ENCODE measurements at places on chromosomes 2 and 18.
A peak's percentile ranks its signal among the peaks of the same experiment; 100 is the strongest.

DNA sequence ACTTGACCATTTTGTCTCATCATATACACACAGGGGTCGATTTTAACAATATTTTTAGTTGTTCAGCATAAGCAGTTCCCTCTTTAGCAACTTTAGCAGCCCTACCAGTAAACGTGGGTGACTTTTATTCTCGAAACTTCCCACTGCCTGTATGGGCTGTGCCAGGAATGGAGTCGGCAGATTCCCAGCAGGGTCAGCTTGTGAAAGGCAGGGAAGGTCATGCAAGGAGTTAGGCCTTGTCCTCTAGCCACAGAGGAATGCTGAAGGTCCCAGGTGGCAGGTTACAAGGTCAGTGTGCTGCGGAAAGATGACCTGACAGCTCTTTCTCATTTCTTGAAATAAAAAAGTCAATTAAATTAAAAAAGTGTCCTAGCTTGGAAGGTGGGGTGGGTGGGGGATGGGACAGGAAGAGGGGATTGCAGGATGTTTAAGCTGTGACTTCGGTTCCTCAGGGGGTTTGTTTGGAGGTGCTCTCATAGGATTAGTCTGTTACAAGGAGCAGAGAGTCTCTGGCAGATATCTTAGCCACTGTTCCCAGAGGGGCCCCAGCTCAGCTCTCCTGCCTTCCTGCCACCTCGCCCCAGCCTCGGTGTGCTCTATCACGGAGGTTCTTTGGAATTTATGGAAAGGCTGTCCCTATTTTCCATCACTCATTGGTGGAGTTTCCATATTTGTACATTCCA, 21.4 kb downstream of the DRC1 start:
- no peak for DNase-seq

GRCh38 chr2:98520806-98521205, 76.1 kb downstream of the INPP4A start:
- no peak for DNase-seq

DNA sequence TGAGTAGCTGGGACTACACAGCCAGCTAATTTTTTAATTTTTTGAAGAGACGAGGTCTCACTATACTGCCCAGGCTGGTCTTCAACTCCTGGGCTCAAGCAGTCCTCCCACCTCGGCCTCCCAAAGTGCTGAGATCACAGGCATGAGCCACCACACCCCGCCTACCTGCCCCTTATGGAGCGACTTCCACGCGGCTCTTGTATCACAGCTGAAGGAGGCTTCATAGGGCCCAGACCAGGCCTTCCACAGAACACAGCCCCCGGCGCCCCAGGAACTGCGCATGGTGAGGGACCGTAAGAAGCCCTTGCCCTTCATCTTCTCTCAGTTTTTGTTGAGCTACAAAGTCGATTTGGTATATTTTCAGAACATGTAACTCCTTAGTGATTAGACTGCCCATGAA, 220.3 kb downstream of the KLHL29 start:
- DNase-seq = no peak

GRCh38 chr18:69102959-69103358, 297.7 kb upstream of the DOK6 start:
- DNase-seq = no peak

GRCh38 chr18:10896851-10897250, 252.5 kb downstream of the PIEZO2 start:
- DNase-seq = no peak

- DNase-seq = no peak
These were observed 521.7 kb upstream of the SPHKAP start for GRCh38 chr2:228703152-228703551.

GRCh38 chr2:227612546-227613271, 1.9 kb downstream of the SCYGR3 start:
- no peak for DNase-seq

DNA sequence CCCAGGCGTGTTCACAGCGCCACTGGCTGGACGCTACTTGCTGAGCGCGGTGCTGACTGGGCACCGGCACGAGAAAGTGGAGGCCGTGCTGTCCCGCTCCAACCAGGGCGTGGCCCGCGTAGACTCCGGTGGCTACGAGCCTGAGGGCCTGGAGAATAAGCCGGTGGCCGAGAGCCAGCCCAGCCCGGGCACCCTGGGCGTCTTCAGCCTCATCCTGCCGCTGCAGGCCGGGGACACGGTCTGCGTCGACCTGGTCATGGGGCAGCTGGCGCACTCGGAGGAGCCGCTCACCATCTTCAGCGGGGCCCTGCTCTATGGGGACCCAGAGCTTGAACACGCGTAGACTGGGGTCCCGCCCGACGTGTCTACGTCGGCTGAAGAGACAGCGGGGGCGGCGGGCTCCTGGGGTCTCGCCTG, 891 bp upstream of the KHK start:
- DNase-seq = no peak

DNA sequence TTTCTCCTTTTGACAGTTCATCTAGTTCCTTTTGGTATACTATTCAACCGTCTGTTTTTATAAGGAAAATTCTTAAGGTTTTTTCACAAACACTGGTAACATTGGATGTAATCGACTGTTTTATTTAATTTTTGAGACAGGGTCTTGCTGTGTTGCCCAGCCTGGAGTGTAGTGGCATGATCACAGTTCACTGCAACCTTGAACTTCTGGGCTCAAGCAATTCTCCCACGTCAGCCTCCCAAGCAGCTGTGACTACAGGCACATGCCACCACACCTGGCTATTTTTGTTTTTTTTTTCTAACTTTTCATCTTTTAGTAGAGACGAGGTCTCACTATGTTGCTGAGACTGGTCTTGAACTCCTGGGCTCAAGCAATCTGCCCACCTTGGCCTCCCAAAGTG, 104.4 kb upstream of the DNMT3A start:
- no peak for DNase-seq

- DNase-seq = no peak
These were observed 53.6 kb upstream of the ATP8B1 start for GRCh38 chr18:57856557-57857280.

GRCh38 chr18:11392292-11392691, 217.1 kb upstream of the SLC35G4 start:
- peak; percentile 30 for DNase-seq

DNA sequence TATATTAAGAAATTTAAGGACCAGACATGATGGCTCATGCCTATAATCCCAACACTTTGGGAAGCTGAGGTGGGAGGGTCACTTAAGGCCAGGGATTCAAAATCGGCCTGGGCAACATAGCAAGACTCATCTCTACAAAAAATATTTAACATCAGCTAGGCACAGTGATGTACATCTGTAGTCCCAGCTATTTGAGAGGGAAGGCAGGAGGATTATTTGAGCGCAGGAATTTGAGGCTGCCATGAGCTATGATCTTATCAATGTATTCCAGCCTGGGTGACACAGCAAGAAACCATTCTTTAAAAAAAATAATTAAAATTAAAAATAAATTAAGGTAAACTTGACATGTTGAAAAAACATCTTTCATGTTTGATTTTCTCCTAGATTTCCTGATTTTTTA, 564.2 kb downstream of the MBD2 start:
- DNase-seq = no peak

- no peak for DNase-seq
These were observed 594 bp downstream of the RAD51AP2 start for GRCh38 chr2:17517481-17518211.

DNA sequence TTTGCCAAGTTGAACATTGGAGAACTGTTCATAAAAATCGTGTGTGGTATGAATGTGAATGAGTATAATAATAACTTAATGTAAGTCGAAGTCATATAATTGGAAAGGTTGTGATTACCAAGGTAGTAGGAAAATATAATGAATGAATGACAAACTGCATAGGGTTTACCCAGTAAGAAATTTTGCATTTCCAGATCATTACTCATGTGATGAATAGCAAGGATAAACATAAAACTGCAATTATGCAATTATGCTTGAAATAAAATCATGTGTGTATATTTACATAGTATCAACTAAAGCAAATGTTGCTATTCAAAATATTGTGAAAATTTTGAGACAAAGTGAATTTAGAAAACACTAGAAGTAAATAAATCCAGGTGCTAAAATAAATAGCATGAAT, 1108.7 kb upstream of the TMEFF2 start:
- no peak for DNase-seq

DNA sequence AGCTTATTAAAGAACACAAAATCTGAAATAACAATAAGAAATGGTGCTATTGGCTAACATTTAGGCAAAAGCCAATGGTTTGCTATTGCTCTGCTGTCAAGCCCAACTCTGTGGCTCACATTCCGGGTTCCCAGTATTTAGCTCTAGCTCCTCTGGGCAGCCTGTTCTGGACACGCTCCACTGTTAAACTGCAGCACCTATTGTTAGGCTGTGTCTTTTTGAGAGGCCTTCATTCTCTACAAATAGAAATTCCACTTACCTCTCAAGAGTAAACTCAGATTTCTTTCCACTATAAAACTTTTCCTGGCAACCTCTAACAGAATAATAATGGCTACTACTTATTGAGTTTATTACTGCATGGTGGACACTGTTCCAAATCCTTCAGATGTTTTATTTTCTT, 3.7 kb upstream of the KLHL14 start:
- DNase-seq = no peak

DNA sequence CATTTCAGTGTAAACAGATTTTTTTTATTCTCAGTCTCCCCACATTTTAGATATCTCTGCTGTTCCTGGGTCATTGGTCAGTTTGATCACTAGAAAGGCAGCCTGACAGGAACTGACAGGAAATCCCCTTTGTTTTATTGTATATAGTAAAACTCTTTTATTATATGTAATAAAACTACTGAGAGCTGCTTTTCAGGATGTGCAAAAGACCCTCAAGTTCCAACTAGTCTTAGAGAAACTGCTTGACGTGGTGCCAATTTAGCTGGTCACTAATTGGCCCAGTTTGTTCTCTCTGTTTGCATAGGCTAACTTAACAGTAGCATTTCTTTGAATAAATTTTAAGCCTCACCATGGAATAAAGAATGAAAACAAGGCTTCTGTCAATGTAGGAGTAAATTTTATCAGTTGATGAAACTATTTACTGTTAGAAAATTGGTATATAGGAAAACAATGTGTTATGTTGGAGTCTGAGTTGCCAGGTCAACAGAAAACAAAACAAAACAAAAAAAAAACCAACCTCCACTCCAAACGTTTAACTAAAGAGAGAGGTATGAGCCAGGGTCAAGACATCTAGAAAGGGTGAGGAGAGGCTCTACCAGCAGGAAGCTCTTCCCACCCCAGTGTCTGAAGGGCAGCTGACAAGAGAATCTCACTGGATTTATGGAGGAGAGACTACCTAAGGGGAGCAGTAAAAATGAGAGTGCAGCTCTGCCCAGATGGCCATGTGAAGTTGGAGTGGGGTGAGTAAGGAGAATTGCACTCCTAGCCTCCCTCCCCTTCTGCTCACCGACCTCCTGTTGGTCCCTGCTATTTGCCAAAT, 184.6 kb downstream of the ST6GAL2 start:
- DNase-seq = no peak

DNA sequence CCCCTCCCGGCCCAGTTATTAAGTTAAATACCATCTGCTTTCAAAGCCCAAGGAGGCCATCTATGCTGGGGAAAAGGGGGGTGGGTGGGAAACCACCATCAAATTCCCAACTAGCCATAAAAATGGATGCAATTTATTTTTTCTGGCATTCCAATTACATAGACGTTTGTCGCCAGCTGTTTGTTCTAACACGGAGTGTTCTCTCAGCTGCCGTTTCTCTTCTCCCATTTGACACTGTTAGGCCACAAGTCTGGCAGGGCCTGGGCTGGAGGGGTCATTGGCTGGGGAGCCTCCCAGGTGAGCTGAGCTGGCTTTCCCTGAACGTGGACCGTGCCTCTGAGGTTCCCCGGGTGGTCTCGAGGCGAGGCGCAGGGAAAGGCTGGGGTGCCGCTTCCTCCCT, 16.6 kb downstream of the ATOH8 start:
- DNase-seq = no peak

DNA sequence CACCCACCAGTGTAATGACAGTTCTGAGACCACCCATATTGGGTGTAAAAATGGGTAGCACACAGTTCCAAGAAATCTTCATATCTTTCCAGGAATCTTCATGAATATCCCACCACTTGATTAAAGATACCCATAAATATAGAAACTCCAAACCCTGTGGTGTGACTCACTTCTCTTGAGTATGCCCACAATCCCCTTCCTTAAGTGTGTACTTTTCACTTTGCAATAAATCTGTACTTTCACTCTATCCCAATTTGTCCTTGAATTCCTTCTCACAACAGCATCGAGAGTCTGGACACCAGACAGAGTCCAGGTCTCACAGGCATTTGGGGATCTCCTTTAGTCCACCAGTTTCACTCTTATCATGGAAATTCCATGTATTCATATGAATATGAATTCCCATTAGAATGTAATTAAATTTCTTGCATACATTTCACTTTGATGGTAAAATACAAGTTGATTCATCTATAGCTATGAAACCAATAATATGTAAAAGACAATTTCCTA, 287.0 kb upstream of the SESTD1 start:
- DNase-seq = no peak

DNA sequence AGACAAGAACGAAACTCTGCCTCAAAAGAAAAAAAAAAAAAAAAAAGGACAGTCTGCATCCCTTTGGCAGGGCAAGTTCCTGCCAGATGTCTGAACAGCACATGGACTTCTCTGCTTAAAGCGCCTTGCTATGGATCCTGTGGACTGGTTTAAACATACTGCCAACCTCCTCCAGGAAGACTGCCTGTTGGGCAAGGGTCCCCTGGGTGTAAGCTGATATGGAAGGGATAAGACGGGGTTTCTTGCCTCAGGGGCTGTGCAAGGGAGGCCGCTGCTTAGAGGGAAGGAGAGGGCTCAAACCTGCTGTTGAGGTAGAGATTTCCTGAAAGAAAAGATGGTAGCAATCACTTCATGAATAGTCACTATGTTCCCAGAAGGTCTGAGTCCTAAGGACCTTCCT, 22.2 kb downstream of the SKA1 start:
- no peak for DNase-seq

DNA sequence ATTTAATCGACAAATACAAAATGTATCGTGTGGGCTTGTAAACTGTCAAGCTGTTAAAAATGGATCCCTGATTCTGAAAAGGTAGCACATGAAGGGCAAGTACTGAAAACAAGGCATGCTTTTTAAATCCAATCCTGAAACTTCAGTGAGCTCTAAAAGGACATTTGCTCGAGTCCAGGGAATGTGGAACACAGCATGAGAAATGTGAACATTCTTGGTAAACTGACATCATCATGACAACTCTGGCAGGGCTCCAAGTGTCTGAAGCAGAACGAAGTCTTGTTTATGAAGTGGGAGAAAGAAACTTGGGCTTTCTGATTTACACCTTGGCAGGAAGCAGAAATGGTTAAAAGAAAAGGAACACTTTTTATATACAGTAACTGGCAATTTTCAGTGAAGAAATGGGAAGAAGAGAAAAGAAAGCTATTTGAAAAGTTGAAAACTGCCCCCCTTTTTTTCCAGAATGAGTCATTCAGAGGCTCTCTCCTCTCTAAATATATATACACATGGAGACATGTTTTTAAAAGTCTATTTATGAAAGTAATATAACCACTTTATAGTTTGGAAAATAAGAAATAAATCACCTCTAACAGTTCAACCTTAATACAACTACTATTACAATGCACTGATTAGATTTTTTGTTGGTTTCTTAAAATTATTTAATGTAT, 120.8 kb downstream of the GAREM1 start:
- peak; percentile 99 for DNase-seq

DNA sequence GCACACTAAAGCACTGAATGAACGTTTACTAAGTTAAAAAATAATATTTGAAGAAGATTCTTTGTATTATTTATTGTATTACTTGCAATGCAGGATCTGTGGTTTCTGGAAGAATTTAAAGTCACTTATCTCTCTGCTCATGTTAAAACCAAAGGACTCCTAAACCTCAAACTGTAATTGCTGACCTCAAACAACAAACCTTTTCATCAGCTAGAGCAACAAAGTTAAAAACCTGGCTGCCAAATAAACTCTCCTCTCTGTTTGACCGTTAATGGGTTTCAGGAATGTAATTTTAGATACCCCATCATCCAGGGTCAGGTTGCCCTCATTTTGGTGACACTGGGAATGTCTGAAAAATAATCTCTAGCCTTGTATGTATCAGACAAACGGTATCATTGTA, 239.1 kb downstream of the TGIF1 start:
- DNase-seq = no peak

All from epithelial cell of proximal tubule (primary cell).